Heart right ventricle (tissue), 16 donors: ENCODE measurements at places on chromosomes 7 and 10. TPM values are rescaled to one million over a fixed set of nuclear protein-coding genes. Genes with fewer than 3 reads are reported as not detected.

IL15RA gene
- 3.6 TPM for total RNA-seq

DNA sequence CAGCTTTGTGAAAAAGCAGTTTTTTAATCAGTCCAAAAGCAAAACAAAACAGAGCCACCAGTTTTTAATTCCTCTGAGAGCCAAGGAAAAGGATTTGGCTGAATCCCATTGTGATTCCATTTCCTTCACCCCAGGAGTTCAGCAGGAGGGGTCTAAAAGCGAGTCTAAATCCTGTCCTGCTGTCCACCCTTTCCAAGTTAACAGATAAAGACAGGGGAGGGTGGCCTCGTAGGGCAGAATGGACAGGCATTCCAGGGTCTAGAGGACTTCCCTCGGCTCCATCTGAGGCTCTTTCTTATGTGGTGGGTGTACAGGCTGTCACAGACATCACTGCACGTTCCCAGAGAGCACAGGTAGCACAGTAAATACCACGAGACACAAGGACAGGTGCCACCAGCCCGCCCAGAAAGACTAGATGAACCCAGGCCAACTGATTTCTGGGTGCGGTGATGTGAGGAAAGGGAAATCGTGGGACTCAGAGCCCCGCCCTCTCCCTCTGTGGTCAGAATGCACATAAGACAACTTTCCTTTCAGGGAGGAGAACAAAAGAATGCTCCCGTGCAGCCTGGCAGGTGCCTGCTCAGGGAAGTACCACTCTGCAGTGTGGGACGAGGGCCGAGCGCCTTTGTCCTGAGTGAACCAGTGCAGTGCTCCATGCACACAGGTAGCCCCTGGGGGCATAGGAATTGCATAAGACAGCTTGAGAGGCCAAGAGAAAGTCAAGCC is 119.7 kb downstream of the ABLIM1 start:
- H3K4me3 ChIP-seq: no peak overlapping the region
- peak overlapping the region; percentile 87 for H3K27ac ChIP-seq
- H3K36me3 ChIP-seq: peaks cover 7% of the 10 kb centered on the region
- H3K27me3 ChIP-seq: no peaks in the 10 kb centered on the region
- no peak for DNase-seq

DNA sequence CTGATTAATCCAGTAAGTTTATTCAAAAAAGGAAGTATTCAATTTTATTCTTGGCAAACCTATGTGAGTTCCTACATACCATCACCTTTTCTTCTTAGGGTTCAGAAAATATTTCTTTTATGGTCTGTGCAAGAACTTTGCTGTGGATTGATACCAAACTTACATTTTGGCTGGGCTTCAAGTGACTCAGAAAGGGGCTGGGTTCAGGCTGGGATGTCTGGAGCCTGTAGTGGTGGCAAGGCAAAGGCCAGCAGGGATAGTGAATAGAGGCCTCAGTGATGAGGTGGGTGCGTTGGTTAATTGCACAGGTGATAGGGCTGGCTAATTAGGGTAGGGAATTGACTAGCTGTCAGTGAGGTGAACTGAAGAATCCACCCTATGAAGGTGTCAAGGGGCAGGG is 40.2 kb upstream of the ATXN7L1 start:
- H3K4me1 ChIP-seq: no peaks in the 10 kb centered on the region
- no peak overlapping the region for H3K27ac ChIP-seq
- H3K4me3 ChIP-seq: no peak overlapping the region
- DNase-seq: no peak

DNA sequence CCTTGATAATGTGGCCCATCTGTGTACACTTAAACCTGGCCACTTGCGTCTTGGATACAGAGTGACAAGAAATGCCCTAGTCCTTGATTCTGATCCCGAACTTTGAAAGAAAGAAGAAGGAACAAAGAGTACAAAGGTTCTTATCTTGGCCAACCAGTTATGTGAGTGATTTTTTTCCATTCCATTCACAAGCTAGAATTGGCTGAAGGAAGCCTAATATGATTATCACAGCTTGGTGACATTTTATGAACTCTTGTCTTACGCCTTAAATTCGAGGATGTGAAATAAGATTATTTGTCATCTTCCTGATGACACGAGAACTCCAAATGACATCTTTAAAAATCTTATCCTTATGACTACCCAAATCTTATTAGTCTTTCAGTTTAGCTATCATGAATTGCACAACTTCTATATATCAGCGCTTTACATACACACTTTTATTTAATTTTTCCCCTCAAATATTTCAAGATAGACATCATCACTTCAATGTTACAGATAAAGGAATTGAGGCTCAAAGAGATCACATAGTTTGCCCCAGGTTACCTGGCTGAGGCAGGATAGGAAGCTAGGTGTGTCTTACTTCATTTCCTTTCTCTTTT is 13.0 kb upstream of the SP4 start:
- H3K27ac ChIP-seq: no peak overlapping the region
- H3K36me3 ChIP-seq: no peaks in the 10 kb centered on the region
- DNase-seq: no peak
- H3K4me1 ChIP-seq: peaks cover 9% of the 10 kb centered on the region
- H3K27me3 ChIP-seq: no peaks in the 10 kb centered on the region

DNA sequence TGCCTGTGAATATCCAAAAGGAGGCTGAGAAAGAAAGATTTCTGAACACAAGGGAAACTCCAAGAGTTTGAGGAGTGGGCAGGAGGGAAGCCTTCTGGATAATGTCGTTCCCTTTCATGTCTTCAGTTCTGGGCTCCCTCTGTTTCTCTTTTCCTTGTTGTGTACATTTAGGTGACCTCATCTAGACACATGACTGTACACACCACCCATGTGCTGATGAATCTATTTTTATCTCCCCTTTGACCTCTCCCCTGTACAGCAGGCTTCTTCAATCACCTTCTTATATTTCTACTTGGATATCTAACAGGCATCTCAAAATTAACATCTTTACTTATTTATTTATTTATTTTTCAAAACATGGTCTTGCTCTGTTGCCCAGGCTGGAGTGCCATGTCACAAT is 363.1 kb downstream of the GATA3 start:
- DNase-seq: no peak
- H3K27me3 ChIP-seq: no peaks in the 10 kb centered on the region
- no peak overlapping the region for H3K4me3 ChIP-seq
- H3K4me1 ChIP-seq: no peaks in the 10 kb centered on the region
- H3K27ac ChIP-seq: no peak overlapping the region
- H3K36me3 ChIP-seq: no peaks in the 10 kb centered on the region

DNA sequence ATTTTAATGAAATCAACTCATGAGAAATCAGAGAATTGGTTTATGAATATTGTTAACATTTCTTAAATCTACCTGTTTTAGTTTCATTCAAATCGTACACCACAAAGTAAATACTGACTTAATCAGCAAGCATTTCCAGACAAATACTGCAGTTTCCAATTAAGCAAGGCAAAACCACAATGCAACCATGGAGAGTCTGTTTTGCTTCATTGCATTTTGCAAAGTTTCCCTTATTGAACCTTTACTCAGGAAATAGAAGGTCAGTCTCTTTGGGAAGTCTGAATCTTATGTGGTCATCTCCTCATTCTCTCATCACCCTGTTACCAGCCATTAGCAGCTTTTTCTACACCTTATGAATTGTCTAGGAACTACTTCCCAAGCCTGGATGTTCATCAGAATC is 400.5 kb downstream of the IPMK start:
- no peaks in the 10 kb centered on the region for H3K4me1 ChIP-seq
- no peak overlapping the region for H3K27ac ChIP-seq
- no peaks in the 10 kb centered on the region for H3K36me3 ChIP-seq
- H3K4me3 ChIP-seq: no peak overlapping the region
- no peak for DNase-seq
